ENCODE measurements at places on chromosomes 13 and 19. TPM values are rescaled to one million over a fixed set of nuclear protein-coding genes. Genes with fewer than 3 reads are reported as not detected.

DNA sequence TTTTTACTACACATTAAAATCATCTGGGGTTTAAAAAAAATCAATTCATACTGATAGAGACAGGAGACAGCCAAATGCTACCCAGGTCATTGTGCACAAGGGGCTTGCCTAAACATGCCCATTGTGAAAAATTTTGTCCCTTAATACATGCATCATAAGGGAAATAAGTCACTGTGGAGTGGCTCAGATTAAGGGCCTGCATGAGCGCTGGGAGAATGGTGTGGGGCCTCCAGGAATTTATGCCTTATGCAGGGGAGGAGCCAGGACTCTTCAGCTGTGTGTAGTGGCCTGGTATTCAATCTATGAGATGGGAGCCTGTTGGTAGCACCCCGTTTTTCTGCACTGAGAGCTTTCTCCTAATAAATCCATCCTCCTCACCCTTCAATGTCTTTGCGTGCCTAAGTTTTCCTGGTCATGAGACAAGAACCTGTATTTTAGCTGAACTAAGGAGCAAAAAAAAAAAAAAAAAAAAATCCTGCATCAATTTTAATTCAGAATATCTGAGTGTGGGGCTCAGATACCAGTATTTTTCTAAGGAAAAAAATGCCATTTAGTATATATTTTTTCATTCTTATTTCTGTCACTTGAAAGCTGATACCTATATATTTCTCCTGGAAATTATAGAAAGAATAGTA lies 997.6 kb upstream of the ATXN8OS start:
- H3K36me3 ChIP-seq = no peaks in the 10 kb centered on the region
- H3K4me3 ChIP-seq = no peak overlapping the region
- no peak for DNase-seq
- H3K4me1 ChIP-seq = no peaks in the 10 kb centered on the region

DNA sequence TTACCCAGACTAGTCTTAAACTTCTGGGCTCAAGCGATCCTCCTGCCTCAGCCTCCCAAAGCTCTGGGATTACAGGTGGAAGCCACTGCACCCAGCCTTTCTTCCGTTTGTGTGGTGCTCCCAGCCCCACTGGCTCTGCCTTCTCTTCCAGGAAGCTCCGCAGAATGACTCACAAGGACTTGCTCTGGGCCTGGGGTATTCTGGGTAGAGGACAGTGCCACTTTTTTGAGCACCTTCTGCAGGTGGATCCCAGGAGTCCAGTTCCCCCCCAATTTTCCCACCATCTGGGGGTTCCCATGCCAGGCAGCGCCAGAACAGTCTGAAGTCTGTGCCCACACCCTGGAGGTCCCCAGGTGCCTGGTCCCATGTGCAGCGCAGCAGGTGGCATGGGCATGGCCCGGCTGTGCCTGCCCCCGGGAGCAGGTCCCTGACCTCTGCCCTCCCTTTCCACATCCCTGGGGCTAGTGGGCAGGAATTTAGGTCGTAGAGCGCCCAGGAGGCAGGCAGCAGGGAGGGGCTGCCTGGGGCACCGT lies 1.6 kb downstream of the REEP6 start:
- H3K36me3 ChIP-seq = no peaks in the 10 kb centered on the region
- H3K4me1 ChIP-seq = peaks cover 16% of the 10 kb centered on the region
- DNase-seq = no peak

ADAT3 gene
- total RNA-seq = 5.2 TPM

GRCh38 chr13:100588331-100589177 lies at the start of gene GGACT:
Gene GGACT (minus strand): TSS chr13:100588789. CDS start chr13:100532591, 56,198 bp downstream.
- DNase-seq = no peak
- no peaks in the 10 kb centered on the region for H3K36me3 ChIP-seq
- peaks cover 13% of the 10 kb centered on the region for H3K4me1 ChIP-seq

DNA sequence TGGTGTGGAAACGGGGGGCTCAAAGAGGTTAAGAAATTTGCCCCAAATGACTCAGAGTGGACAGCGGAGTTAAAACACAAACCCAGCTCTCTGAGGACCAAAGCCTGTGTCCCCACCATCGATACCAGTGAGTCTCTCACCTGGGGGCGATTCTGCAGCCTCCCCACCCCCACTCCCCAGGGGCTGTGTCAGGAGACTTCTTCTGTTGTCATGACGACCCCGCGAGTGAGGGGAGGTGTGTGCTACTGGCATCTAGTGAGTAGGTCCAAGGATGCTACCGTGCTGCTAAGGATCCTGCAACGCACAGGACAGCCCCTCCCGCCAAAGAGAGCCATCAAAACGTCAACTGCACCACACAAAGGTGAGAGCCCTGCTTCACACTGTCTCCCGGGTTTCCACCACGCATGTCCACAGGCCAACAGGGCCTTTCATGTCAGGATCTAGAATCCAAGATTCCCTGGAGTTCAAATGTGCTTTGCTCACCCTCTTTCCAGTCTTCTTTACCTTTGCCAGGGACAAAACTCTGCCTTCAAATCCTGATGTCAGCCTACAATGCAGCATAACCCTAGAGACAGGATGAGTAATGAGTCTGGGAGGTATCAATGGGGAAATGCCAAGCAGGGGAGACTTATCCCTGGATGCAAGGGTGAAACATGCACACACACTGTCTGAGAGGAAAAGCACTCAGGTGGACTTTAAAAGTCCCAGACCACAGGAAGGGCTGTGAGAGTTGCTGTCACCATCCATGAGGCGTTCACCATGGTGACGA lies 3.9 kb downstream of the RANBP3 start:
- H3K27ac ChIP-seq = no peak overlapping the region
- H3K36me3 ChIP-seq = no peaks in the 10 kb centered on the region
- no peak for DNase-seq

DNA sequence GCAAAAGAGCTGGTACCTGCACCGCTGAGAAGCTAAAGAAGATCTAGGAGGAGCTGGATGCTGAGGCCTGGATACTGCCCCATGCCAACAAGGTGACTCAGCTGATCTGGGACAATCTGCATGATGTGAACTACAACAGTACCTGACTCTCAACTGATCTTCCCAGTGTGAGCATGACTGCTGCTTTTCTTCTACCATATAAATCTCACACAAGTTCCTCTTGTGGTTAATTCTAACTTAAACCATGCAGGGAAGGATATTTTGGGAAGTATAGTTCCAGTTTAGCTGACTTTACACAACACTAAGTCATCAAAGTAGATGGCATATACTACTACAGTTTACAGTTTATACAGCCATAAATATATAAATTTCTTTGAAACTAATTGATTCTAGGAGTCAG lies 91.9 kb downstream of the SLAIN1 start:
- no peaks in the 10 kb centered on the region for H3K4me1 ChIP-seq
- no peak overlapping the region for H3K4me3 ChIP-seq
- H3K27me3 ChIP-seq = no peaks in the 10 kb centered on the region
- DNase-seq = no peak
- H3K36me3 ChIP-seq = no peaks in the 10 kb centered on the region

DNA sequence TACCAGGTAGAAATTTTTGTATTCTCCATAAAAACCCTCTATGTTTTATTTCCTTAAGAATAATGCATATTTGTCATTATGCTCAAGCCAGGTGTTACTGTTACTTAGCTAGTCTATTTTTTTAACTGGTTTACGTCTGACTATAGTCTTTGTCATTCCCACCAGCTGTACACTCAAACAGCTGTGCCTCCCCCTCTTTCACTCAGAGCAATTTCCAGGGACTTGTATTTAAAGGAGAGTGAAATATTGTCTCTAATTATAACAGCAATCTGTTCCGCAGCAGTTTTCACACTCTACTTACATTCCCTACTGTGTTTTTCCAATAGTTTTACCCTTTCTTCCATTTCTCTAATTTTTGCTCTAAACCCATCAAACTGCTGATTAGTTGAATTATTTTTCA lies 813.6 kb upstream of the MIR17HG start:
- H3K4me1 ChIP-seq = no peaks in the 10 kb centered on the region
- no peaks in the 10 kb centered on the region for H3K27me3 ChIP-seq
- H3K27ac ChIP-seq = no peak overlapping the region

APOC4 gene
- not detected for total RNA-seq

Data from vagina (tissue), 2 donors.